ENCODE measurements at places on chromosomes 5 and 9.

- DNase-seq = no peak
These were observed 63.7 kb upstream of the FANCC start for GRCh38 chr9:95381221-95381620.

- DNase-seq = no peak
These were observed 7.4 kb upstream of the AMACR start for GRCh38 chr5:34015120-34015822.

- DNase-seq = no peak
These were observed 238.6 kb downstream of the SLF1 start for GRCh38 chr5:94857111-94857510.

- DNase-seq = peak; percentile 88
These were observed 53.0 kb downstream of the CDC14B start for GRCh38 chr9:96566498-96567202.

DNA sequence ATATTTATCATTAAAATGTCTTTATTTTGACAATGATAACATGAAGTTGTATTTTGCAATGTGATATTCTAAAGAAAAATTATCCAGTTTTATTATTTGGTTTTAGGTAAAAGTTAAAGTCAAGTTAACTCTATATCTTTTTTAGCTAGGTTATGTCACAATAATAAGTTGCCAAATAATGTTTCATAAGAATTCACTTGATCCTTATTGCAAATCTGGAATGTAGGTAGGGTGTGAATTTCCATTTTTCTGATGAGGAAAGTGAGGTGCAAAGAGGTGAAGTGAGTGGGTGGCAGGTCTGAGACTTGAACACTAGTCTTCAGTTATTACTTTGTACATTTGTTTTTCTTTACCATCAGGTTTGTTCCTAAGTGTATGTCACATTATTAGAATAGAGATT, 21.5 kb downstream of the SPINK5 start:
- DNase-seq = no peak

DNA sequence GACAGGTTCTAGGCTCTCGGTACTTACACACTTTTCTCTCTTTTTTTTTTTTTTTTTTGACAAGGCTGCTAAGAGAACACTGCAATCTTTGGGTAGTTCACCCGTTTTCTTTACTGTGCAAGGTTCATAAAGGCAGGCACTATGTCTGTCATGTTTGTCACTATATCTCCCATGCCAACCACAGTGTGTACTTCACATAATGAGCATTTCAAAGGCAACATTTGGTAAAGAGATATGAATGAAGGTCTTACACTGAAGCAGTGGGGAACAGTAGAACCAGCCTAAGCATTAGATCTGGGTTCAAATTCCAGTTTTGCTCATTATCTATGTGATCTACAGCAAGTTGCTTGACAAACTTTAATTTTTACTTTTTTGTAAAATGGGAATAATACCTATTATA, 1.5 kb upstream of the HMGCR start:
- DNase-seq = no peak

- DNase-seq = no peak
These were observed 5.0 kb upstream of the NSD1 start for GRCh38 chr5:177128551-177128981.

GRCh38 chr9:127773272-127773671, 5.2 kb downstream of the SH2D3C start:
- no peak for DNase-seq

- DNase-seq = no peak
These were observed 14.8 kb upstream of the SLC30A5 start for GRCh38 chr5:69078921-69079540.

DNA sequence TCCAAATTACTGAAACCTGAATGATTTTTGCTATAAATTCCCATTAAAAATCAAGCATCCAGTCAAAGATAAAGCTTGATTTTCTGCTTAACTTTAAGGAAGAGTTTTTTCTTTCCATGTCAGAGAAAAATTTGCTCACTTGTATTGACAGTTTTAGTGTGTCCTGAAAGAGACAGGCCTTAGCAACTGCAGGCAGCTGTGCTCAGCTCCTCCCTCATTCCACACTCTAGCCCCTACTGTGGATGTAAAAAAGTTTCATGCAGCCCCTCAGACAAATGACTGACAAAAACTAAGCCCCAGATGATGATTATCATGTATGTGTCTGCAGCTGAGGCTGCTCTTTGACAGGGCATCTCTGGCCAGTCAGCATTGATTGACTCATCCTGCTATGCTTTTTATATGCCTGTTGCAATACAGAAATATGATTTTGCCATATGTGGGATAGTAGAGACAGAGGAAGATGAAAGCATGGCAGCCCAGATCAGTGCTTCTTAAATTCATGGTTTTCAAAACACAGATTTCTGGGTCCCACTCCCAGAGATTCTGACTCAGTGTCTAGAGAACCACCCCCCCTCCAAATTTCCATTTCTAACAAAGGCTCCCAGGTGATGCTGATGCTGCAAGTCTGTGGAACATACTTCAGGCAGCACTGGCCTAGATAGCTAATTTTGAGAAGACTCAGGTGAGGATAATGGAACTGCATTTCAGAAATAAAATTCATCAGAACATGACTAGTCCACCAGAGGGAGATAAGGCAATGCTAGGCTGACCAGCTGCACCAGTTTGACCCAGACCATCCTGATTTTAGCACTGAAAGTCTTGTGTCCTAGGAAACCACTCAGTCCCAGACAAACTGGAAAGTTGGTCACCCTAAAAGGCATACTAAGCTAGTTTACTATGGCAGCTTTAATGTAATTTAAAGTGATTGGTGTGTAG, 298.7 kb upstream of the KCNN2 start:
- no peak for DNase-seq

DNA sequence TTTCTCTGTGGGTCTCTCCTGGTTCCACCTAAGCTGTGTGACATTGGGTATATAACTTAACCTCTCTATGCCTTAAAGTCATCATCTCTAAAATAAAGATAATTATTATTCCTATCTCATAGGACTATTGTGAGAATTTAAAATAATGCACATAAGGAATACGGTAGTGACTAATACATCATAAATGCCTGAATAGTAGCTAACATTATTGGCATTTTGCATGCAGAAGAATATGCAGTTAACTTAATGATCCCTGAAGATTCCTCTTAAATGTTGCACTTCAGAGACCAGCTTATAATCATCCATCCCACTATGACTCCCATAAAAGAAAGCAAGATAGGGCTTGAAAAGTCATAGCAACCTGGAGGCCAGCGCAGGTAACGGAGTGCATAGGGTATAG, 32.4 kb downstream of the OXCT1 start:
- DNase-seq = no peak

- no peak for DNase-seq
These were observed 316.4 kb upstream of the GRIN3A start for GRCh38 chr9:102054811-102055210.

GRCh38 chr9:36517131-36517530, 55.6 kb upstream of the MELK start:
- no peak for DNase-seq

DNA sequence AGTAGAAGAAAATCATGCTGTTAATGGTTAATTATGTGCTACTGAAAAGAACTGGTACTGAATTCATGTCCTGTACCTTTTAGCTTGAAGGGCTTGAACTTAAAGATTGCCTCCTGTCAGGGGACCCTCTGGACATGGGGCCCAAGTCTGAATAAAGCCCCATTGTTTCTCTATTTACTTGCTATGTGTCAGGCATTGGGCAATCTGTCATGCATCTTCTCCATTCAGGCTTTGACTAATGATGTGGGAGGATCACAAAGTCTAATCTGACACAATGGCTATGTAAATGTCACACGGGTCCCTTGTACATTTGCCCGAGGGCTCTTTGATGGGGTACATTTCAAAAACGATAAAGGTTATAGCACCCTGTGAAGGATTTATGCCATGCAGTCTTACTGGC, 64.0 kb upstream of the TUSC1 start:
- no peak for DNase-seq

- DNase-seq = no peak
These were observed 47.1 kb downstream of the CDK5RAP2 start for GRCh38 chr9:120532891-120533290.

DNA sequence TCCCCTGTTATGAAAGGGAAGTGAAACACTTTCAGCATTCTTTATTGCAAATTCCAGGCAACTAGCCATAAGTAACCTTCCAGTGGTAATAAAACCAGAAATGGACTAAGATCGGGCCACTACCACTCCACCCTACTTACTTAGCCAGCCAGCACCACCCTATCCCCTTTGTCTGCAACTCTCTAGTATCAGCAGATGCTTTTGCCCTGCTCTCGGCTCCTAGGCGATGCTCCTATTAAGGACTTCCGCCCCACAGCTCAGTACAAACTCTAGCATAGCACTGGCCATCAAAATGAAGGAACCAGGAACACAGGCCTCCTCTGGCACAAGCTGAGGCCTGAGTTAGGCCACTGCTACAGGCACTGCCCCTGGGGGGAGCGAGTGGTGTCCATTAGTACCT, 81.2 kb downstream of the GLDC start:
- no peak for DNase-seq

Data from Right ventricle myocardium superior (tissue), 1 donor.